ENCODE measurements at places on chromosomes 2 and 18.

DNA sequence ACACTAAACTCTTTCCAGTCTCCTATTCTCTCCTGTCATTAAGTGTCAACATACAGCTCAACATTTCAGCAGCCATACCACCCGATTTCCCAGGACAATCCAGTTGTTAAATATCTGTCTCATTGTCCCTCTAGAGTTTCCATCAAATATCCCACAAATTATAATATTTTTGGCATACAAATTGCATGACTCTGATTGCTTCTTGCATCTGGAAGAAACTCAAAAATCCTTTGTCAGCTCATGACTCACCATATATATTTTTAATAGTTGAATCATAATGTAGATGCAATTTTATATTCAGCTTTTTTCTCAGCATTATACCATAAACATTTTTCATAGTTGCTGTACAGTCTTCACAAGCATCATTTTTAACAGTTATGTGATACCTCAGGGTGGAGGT, 7.2 kb downstream of the SLC30A3 start:
- no peak for DNase-seq

GRCh38 chr2:88810488-88810887, 119.0 kb downstream of the RPIA start:
- DNase-seq, result no peak

GRCh38 chr18:65035701-65036100, 715.1 kb upstream of the CDH7 start:
- DNase-seq, result no peak

DNA sequence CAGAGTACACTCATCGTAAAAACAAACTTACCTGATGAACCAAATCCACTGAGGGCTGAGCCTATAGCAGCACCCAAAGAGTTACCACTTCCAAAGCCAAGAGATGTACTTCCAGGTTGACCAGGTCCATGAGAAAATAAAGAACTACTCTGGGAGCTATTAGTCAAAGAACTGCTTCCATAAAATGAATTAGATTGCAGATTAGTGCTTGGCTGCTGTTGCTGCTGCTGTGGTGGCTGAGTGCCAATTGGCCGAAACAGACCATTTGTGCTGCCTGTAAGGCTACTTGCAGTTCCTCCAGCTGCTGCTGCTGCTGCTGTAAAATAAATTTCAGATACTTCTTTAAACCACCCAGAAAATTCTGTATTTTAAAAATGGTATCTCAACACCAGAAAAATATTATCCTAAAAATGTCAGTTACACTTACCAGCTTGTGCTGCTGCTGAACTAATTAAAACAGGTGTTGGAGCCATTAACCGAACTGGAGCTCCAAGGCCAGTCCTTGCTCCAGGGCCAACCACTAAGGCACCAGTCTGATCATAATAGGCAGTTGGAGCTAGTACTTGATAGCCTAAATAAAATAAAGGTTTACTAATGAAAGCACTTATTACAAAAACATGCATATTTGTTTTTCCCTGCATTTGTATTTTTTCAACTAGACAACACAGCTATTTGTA, 58.1 kb upstream of the SDC1 start:
- no peak for DNase-seq

- no peak for DNase-seq
Observed at GRCh38 chr2:1306687-1307516, 106.4 kb upstream of the TPO start.

DNA sequence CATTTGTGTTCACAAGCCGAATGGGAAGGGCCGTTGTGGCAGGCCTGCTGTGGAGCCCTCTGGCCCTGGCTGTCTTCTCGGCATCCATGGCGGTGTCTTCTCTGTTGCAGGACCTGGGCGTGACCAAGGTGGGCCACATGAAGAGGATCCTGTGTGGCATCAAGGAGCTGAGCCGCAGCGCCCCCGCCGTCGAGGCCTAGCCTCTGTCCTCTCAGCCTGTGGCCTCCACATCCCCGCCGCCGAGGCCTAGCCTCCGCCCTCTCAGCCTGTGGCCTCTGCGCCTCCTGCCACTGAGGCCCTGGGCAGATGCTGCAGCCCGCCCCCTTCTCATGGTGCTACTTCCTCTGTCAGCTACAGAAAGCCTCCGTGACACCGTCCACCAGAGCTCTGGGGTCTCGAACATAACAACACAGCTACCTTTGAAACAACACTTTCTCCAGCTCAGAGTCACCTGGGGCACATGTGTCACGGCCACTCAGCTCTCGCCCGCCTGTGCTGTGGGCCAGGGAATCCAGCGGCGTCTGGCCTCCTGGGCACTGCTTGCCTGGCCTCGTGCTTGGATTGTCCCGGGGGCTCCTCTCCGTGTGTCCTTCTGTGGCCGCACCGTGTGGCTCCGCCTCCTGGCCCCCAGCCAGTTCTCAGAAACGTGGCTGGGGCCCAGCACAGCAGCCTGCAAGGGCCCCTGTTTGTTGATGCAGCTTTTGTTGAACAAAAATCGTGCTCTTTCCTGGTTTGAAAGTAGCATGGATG, 97.1 kb downstream of the USP40 start:
- no peak for DNase-seq

All from activated gamma-delta T cell (primary cell).